ENCODE measurements at places on chromosomes 1 and 21. TPM values are rescaled to one million over a fixed set of nuclear protein-coding genes. Genes with fewer than 3 reads are reported as not detected.
A peak's percentile ranks its signal among the peaks of the same experiment; 100 is the strongest.

The RAB42 gene
- 0.83 TPM for total RNA-seq

The CREG1 gene
- total RNA-seq, result 3.3 TPM

The OR6N1 gene
- total RNA-seq, result not detected

The CDC42SE1 gene
- 48.6 TPM for total RNA-seq

The LCE1E gene
- total RNA-seq, result not detected

The SPRR2E gene
- not detected for total RNA-seq

The CDCA8 gene
- 6.1 TPM for total RNA-seq

GRCh38 chr1:48044311-48044710 lies 47.1 kb upstream of the TRABD2B start:
- no peaks in the 10 kb centered on the region for H3K27me3 ChIP-seq
- no peak overlapping the region for H3K27ac ChIP-seq
- no peaks in the 10 kb centered on the region for H3K4me1 ChIP-seq
- H3K36me3 ChIP-seq, result no peaks in the 10 kb centered on the region

- no peaks in the 10 kb centered on the region for H3K4me1 ChIP-seq
- H3K27me3 ChIP-seq, result peaks cover 18% of the 10 kb centered on the region
- DNase-seq, result no peak
- no peaks in the 10 kb centered on the region for H3K36me3 ChIP-seq
- no peak overlapping the region for H3K27ac ChIP-seq
Observed at GRCh38 chr1:167446966-167447365, 71.4 kb downstream of the CD247 start.

GRCh38 chr21:45724345-45724961 lies 80.9 kb downstream of the PCBP3 start:
- no peak overlapping the region for H3K27ac ChIP-seq
- no peaks in the 10 kb centered on the region for H3K27me3 ChIP-seq
- no peak for DNase-seq
- peaks cover 2% of the 10 kb centered on the region for H3K4me1 ChIP-seq
- no peaks in the 10 kb centered on the region for H3K36me3 ChIP-seq

- H3K36me3 ChIP-seq, result no peaks in the 10 kb centered on the region
- H3K27ac ChIP-seq, result no peak overlapping the region
- no peak overlapping the region for H3K4me3 ChIP-seq
Observed at GRCh38 chr1:42449256-42449655, 6.6 kb downstream of the ZMYND12 start.

DNA sequence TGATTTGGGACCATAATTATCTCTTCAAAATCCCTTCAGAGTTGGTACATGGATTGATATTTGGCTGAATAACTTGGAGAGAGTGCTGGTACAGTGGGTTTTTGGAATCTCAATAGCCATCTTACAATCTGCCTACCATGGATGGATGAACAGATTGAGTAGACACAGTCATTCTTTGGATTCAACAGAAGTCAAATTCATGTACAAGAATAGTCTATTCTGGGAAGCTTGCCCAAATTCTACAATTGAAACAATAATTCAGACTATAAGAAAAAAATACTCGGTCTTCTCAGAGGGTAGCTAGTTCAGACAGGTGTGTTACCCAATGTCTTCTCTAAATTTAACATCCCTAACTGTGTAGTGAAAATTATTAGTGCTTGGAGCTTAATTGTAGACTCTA lies 574.0 kb downstream of the LRRIQ3 start:
- no peaks in the 10 kb centered on the region for H3K36me3 ChIP-seq
- H3K4me1 ChIP-seq, result no peaks in the 10 kb centered on the region
- no peak overlapping the region for H3K27ac ChIP-seq
- no peak for DNase-seq
- no peaks in the 10 kb centered on the region for H3K27me3 ChIP-seq

- no peak overlapping the region for H3K27ac ChIP-seq
- no peaks in the 10 kb centered on the region for H3K4me1 ChIP-seq
- peaks cover 22% of the 10 kb centered on the region for H3K27me3 ChIP-seq
- no peaks in the 10 kb centered on the region for H3K36me3 ChIP-seq
- peak overlapping the region; percentile 24 for H3K4me3 ChIP-seq
Observed at GRCh38 chr1:75615613-75616435, 4.9 kb upstream of the SLC44A5 start.

DNA sequence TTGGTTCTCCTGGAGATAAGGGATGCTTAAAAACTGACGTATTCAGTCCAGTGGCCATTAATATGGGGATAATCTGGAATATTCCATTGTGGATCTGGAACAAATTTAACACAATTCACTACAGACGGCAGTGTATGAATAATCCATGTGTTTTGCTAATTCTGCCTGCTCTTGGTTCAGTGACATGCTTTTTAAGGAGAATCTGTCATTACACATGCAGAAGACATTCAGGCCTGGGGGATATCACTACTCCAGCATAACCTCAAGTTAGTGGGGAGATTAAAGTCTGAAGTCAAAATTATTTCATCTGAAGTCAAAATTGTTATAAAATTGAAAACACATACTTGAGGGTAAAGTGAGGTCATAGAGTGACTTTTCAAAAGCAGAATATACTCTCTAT lies 789.3 kb downstream of the USP25 start:
- H3K27ac ChIP-seq, result no peak overlapping the region
- H3K27me3 ChIP-seq, result no peaks in the 10 kb centered on the region
- no peaks in the 10 kb centered on the region for H3K4me1 ChIP-seq

- H3K36me3 ChIP-seq, result no peaks in the 10 kb centered on the region
- H3K27ac ChIP-seq, result no peak overlapping the region
- no peaks in the 10 kb centered on the region for H3K4me1 ChIP-seq
- DNase-seq, result no peak
- no peaks in the 10 kb centered on the region for H3K27me3 ChIP-seq
Observed at GRCh38 chr1:179202161-179202560, 27.3 kb downstream of the ABL2 start.

DNA sequence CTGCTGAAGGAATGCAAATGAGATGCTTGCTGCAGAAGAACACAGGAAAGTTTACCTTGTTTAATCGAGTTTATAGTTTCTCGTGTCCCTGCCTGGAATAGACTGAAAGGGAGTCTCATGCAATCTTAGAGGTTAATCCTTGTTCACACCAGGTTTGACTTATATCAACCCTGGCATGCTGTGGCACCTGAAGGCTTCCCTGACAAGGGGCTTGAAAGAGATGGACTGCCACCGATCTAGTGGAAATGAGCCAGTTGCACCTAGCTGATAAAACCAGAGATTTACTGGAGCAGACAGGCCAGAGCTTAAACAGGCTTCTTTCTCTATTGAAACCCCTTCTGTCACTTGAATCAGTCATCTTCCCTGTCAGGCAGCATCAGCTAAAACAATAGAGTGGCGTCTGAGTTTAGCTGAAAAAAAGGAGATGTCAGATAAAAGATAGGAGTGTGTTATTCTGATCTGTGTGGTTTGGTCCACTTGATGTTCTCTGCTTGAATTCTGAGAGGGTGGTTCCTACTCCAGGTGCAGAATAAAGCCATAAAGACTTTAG lies 349.7 kb downstream of the RWDD3 start:
- no peak overlapping the region for H3K27ac ChIP-seq
- H3K4me1 ChIP-seq, result no peaks in the 10 kb centered on the region
- no peaks in the 10 kb centered on the region for H3K36me3 ChIP-seq

DNA sequence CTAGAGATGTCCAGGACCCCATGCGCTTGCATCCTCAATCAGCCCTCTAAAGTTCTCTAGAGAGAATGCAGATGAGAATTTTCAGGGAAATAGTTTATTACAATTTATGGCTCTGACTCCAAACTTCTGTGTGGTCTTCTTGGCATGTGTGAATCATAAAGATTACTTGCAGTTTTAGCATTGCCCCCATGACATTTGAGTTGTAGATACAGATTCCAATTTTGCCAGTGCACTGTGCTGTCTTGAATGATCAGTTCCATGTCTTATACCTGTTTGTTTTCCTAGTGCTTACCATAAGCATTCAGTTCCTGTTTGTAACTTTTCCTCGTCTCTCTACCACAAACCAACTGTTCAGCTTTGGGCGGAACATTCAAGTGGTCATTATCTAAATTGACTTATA lies 4.8 kb downstream of the KRTAP21-3 start:
- H3K27ac ChIP-seq, result no peak overlapping the region
- H3K27me3 ChIP-seq, result no peaks in the 10 kb centered on the region
- no peak overlapping the region for H3K4me3 ChIP-seq
- no peak for DNase-seq
- no peaks in the 10 kb centered on the region for H3K36me3 ChIP-seq

DNA sequence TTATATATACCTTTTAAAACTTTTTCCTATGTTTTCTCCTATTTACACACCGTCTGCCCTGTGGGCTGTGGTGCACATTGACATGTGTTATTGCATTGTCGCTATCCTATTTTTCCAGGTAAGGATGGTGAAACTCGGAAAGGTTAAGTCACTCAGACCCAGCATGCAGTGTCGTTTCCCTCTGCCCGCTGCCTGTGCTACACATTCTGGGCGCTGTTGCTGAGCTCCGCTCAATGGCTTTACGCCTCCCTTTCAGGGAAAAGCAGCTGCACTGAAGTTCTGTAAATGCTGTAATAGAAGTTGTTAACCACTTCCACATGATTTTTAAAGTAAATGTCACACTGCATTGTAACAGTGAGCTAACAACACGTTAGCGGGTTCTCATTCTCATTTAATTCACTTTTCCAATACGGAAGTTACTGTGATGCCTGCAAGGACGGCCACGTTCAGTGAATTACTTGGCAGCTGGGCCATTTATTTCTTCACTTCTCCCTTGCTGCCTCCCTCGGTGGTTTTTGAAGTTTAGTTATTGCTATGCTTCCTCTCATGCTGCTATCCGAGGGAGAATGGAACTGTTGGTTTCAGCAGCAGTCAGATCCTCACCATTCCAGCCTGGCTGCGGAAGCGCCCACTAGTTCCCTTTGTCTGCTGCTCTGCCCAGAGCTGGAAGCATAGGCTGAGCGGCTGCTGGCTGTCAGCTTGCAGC lies 288.7 kb downstream of the SPATA17 start:
- no peaks in the 10 kb centered on the region for H3K36me3 ChIP-seq
- H3K4me3 ChIP-seq, result no peak overlapping the region

- no peak overlapping the region for H3K4me3 ChIP-seq
- H3K27ac ChIP-seq, result no peak overlapping the region
- no peak for DNase-seq
- H3K27me3 ChIP-seq, result no peaks in the 10 kb centered on the region
- H3K36me3 ChIP-seq, result no peaks in the 10 kb centered on the region
Observed at GRCh38 chr1:147215540-147215916, 9.6 kb downstream of the FMO5 start.

DNA sequence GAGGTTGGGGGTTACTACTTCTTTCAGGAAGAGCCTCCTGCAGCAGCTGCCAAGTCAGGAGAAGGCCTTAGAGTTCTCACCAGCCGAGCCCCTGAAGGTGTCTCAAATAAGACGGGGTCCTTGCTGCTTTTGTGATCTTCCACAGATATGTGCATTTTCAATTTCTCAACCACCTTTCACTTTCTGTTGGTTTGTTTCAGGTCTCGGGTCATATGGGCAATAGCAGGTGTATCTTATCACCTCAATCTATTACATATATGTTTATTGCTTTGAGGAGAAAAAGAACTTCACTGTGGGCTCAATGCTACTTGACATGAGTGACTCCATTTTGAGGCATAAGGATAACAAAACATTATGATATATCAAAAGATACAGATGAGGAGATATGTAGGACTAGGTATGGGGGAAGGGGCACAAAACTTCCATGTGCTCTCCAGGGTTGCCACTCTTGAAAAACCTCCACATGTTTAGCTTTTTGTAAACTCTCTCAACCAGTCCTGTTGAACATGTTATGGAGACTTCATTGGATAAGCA lies 1171.4 kb upstream of the ADGRL2 start:
- no peak for DNase-seq
- H3K27me3 ChIP-seq, result no peaks in the 10 kb centered on the region
- H3K4me1 ChIP-seq, result no peaks in the 10 kb centered on the region
- H3K4me3 ChIP-seq, result no peak overlapping the region
- H3K36me3 ChIP-seq, result no peaks in the 10 kb centered on the region

GRCh38 chr1:68703921-68704354 lies 207.1 kb upstream of the DEPDC1 start:
- DNase-seq, result no peak
- H3K27ac ChIP-seq, result no peak overlapping the region
- H3K27me3 ChIP-seq, result no peaks in the 10 kb centered on the region
- H3K36me3 ChIP-seq, result no peaks in the 10 kb centered on the region
- H3K4me3 ChIP-seq, result no peak overlapping the region

GRCh38 chr1:54325703-54326461 lies 80.3 kb downstream of the SSBP3 start:
- H3K27me3 ChIP-seq, result no peaks in the 10 kb centered on the region
- peaks cover 52% of the 10 kb centered on the region for H3K4me1 ChIP-seq
- peak overlapping the region; percentile 89 for H3K27ac ChIP-seq
- no peak overlapping the region for H3K4me3 ChIP-seq
- peaks cover 4% of the 10 kb centered on the region for H3K36me3 ChIP-seq
- DNase-seq, result no peak

DNA sequence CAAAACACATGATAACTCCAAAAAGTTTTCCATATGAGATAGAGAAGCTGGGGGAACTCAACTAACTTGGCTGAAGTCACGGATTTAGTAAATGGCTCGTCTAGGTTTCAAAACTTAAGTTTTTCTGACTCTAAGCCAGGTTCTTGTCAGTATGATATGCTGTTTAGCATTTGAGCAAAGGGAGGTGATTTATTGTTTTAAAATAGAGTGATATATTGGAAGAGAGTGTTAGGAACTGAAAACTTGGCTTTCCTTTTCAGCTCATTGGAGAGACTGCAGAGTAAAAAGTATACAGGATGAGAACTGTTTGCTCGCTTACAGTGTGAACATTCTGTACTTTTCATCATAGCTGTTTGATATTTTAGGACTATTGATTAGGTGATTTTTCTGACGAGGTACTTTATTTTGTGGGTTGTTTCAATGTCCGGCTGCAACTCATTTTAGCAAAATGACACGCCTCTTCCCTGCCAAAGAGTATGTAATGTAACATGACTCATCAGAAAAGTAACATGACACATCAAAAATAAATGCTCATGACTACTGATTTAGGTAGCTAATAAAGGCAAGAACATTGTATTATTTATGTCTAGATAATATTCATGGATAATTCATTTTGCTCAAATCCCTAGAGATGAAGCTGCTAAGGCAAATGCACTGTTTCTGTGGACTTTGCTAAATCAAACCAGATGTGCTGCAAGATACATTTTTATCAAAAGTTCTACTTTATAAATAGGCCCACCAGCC lies 355.1 kb downstream of the GPATCH2 start:
- no peak overlapping the region for H3K27ac ChIP-seq
- no peak overlapping the region for H3K4me3 ChIP-seq
- no peaks in the 10 kb centered on the region for H3K36me3 ChIP-seq
- DNase-seq, result peak; percentile 88
- H3K27me3 ChIP-seq, result no peaks in the 10 kb centered on the region

GRCh38 chr1:5815211-5815610 lies 177.0 kb downstream of the NPHP4 start:
- H3K27ac ChIP-seq, result no peak overlapping the region
- no peak overlapping the region for H3K4me3 ChIP-seq
- H3K36me3 ChIP-seq, result no peaks in the 10 kb centered on the region

Measured in IMR-90 (cell line).